SJSA1 (cell line): ENCODE measurements at places on chromosomes 7 and 10.

DNA sequence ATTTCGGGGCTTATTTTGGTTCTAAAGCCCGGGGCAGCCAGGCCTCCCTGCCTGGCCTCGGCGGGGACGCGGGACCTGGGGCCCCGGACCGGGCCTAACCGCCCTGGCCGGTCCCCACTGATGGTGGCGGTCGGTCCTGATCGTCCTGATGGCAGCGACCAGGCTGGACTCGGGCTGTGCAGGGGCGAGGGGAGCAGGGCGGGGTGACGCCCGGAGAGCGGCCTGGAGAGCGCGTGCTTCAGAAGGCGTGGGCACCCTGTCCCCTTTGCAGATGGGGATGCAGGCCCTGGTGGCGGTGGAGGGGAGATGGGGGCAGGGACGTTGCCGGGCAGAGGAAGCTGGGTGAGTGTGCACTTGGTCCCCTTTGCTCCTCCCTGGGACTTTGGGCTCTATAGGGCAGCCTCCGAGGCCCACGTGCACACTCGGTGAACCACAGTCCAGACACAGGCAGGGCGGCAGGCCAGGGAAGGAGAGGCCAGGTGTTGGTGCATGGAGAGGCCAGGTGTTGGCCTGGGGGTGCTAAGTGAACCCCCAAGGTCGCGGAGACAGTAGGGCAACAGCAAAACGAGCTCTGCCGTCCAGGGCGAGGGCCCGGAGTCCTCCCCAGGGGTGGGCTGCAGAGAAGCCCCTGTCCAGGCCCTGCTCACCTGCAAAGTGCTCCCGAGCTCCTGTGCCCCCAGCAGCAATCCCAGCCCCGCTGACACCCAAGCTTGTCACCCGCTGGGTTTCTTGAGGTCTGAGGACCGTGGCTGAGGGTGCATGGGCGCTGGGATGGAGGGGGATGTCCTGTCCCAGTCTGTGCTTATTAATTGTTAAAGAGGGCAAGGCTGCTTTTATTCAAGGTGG is 42.4 kb upstream of the FAM20C start:
- no peaks in the 10 kb centered on the region for H3K27me3 ChIP-seq
- H3K4me1 ChIP-seq, result peaks cover 6% of the 10 kb centered on the region
- peak overlapping the region; percentile 40 for H3K4me3 ChIP-seq
- no peak for DNase-seq
- H3K27ac ChIP-seq, result peak overlapping the region; percentile 40; the same call in 1 of the 2 replicates

GRCh38 chr10:99975106-99975829 is 34.5 kb downstream of the DNMBP start:
- no peak for DNase-seq
- H3K4me3 ChIP-seq, result no peak overlapping the region
- H3K27ac ChIP-seq, result no peak overlapping the region

- H3K27me3 ChIP-seq, result peaks cover 4% of the 10 kb centered on the region; the same call in 1 of the 2 replicates
- H3K27ac ChIP-seq, result no peak overlapping the region
- no peaks in the 10 kb centered on the region for H3K36me3 ChIP-seq
Observed at GRCh38 chr10:96377816-96378294, 19.1 kb upstream of the OPALIN start.

- H3K27ac ChIP-seq, result no peak overlapping the region; the same call in 1 of the 2 replicates
- H3K27me3 ChIP-seq, result no peaks in the 10 kb centered on the region
- peaks cover 10% of the 10 kb centered on the region for H3K4me1 ChIP-seq
Observed at GRCh38 chr10:31864834-31865518, 63.7 kb downstream of the ARHGAP12 start.

DNA sequence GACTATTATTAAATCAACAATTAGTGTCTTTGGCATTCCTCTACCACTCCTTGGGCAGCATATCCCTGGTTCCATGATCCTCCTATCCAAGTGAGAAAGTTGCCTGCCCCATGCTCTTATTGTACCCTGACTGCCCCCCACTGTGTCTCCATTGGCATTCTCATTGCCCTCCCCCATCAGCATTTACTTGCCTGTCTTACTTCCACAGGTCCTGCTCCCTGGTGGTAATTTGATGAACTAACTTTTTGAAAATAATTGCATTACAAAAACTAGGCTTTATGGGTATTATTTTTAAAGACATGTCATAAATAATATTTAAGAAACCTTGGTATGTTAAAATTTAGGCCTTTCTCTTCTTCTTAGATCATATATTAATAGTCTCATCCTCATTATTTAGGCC is 346.4 kb downstream of the PCLO start:
- no peak overlapping the region for H3K27ac ChIP-seq
- no peaks in the 10 kb centered on the region for H3K36me3 ChIP-seq
- H3K27me3 ChIP-seq, result no peaks in the 10 kb centered on the region
- H3K4me1 ChIP-seq, result no peaks in the 10 kb centered on the region
- no peak overlapping the region for H3K4me3 ChIP-seq

DNA sequence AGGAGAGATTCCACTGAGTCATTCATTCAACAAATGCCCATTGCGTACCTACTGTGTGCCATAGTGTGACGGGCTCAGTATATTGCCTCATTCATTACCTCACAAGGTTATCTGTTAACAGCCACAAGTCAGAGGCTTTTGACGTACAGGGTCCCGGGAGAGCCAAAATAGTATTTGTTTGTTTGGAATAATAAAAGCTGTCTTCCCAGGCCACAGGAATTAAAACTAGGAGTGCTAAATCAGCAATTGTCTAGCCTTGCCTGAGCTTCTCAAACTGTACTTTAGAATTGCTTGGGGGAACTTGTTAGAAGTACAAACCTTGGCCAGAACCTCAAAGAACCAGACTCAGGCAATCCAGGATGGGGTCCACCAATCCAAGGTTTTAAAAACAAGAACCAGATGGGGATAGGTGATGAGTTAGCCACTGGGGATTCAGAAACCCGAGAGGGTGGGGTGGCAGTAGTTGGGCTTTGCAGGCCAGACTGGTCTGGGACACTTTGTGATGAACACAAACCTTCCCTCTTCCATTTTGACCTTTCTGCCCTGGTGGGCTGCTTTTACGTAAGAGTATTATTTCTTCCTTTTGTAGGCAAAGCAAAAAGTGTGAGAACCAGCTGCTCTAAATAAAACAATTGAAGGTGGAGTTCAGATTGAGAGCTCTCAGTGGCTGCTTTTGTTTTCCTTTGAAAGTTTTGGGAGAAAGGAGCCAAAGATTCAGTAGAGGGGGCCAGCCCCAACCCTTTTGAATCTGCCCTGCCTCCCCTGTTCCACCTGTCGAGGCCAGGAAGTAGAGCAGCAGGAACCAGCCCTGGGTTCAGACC is 113.0 kb upstream of the ANLN start:
- no peak overlapping the region for H3K27ac ChIP-seq
- H3K4me1 ChIP-seq, result peaks cover 41% of the 10 kb centered on the region
- no peak overlapping the region for H3K4me3 ChIP-seq
- H3K27me3 ChIP-seq, result no peaks in the 10 kb centered on the region
- no peak for DNase-seq

- H3K27me3 ChIP-seq, result no peaks in the 10 kb centered on the region
- no peaks in the 10 kb centered on the region for H3K4me1 ChIP-seq
- no peak overlapping the region for H3K4me3 ChIP-seq
- H3K27ac ChIP-seq, result no peak overlapping the region
Observed at GRCh38 chr10:11093771-11094736, 76.4 kb downstream of the CELF2 start.

DNA sequence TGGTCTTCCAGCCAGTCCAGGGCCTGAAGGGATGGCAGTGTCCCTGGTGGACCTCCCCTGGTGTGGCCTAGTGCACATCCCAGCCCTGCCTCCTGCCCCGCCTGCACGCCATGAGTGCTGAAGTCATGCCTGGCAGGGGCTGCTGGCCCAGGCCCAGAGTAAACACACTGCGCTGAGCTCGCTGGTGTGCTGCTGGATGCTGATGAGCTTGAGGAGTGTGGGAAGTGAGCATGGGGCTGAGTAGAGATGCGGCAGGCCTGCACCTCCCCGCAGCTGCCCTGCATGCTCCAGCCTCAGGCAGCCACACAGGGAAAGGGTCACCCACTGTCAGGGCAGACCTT is 43.2 kb downstream of the HTRA1 start:
- H3K27ac ChIP-seq, result no peak overlapping the region
- peak; percentile 52 for DNase-seq
- H3K4me1 ChIP-seq, result peaks cover 6% of the 10 kb centered on the region

- no peak overlapping the region for H3K27ac ChIP-seq
- no peaks in the 10 kb centered on the region for H3K4me1 ChIP-seq
- no peak for DNase-seq
- H3K27me3 ChIP-seq, result no peaks in the 10 kb centered on the region
- H3K4me3 ChIP-seq, result no peak overlapping the region
- H3K36me3 ChIP-seq, result no peaks in the 10 kb centered on the region
Observed at GRCh38 chr7:89223900-89224395, 428.4 kb upstream of the TEX47 start.

DNA sequence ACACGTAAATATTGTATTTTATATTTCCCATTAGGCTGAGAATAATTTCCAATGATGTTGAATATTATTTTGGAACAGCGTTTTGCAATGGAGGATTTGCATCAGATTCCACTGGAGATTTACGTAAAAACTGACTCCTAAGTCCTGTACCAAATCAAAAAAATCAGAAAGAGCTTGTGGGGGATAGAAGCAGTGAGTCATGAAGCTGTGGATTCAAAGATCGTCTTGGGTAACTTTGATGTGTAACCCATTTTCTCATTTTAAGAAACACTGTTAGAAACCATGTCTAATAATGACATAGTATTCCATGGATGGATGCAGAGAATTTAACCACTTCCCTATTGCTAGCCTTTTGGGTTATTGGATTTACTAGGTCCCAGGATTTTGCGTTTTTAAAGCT is 158.6 kb downstream of the INHBA start:
- DNase-seq, result no peak
- H3K4me1 ChIP-seq, result no peaks in the 10 kb centered on the region
- H3K4me3 ChIP-seq, result no peak overlapping the region
- no peaks in the 10 kb centered on the region for H3K27me3 ChIP-seq
- H3K36me3 ChIP-seq, result no peaks in the 10 kb centered on the region

DNA sequence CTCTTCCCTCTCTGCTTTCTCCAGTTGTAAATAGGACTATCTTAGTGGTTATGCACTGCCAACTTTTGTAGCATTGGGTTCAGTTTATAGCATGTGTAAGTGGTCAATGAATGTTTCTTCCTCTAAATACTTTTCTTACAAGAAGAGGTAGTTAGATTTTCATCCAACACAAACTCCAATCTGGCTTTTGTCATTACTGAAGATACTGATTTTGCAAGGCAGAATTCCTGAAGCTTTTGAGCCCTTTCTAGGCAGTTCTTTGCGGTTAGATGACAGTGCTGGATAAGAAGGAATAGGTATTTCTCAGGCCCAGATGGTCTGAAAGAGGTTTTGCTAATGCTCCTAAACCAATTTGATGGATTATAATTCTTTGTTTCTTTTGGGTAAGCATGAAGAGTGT is 60.5 kb downstream of the BICC1 start:
- H3K4me1 ChIP-seq, result peaks cover 3% of the 10 kb centered on the region; the same call in 1 of the 2 replicates
- H3K27me3 ChIP-seq, result no peaks in the 10 kb centered on the region
- DNase-seq, result no peak
- H3K27ac ChIP-seq, result no peak overlapping the region

DNA sequence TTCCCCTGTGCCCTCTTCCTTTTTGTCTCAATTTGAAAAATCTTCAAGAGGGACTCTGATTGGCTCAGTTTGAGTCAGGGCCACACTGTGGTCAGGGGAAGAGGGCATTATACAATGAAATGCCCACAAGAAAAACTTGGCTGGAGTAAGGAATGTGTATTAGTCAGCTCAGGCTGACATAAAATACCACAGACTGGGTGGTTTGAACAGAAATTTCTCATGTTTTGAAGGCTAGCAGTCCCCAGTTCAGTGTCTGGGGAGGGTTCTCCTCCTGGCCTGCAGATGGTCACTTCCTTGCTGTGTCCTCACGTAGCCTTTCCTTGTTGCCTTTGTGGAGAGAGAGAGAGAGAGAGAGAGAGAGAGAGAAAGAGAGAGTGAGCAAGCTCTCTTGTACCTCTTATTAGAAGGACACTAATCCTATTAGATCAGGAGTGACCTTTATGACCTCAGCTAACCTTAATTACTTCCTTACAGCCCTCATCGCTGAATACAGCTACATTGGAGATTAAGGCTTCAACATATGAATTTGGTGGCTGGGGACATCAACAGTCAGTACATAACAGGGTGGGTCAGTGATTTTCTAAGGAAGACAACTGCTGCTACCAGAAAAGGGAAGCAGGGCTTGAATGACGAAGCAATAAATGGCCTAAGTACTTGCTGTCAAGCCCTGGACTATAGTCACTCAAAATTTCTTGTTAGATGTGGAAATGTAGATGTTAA is 25.8 kb upstream of the FAM13C start:
- no peaks in the 10 kb centered on the region for H3K27me3 ChIP-seq
- peak; percentile 93 for DNase-seq
- no peak overlapping the region for H3K4me3 ChIP-seq
- no peaks in the 10 kb centered on the region for H3K36me3 ChIP-seq
- peaks cover 19% of the 10 kb centered on the region for H3K4me1 ChIP-seq

DNA sequence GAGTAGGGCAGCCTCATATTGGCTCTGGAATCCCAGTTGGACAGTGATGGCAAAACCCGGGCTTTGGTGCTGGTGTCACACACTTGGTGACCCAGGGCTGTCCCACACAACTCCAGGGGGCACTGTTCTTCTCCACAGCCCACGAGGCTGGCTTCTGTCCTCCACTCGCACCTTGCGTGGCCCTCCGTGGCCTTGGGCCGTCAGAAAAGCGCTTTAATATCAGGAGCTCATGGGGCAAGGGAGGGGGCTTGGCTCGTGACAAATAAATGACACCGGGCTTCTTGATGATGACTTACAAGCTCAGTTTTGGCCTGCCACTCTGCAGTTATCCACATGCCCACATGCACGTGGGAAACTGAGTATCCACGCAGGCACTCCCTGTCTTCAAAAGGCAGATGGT is 8.1 kb downstream of the DOCK1 start:
- peaks cover 9% of the 10 kb centered on the region for H3K36me3 ChIP-seq
- no peak for DNase-seq
- no peak overlapping the region for H3K27ac ChIP-seq

DNA sequence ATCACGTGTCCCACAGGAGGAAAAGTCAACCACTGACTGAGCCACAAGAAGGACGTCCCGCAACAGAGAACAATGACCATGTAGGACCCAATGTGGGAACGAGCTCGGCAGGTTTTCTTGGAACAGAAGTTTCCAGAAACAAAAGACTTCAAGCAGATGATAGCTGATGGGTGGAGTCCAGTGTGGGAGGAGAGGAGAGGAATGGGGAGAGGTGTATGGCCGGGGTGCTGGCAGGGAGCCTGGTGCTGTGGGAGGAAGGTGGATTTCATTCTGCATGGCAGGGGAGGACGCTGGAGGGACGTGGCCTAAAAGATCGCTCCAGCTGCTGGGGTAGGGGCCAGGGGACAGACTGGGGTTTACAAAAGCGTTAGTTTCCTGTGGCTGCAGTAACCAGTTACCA is 48.5 kb upstream of the LMTK2 start:
- H3K36me3 ChIP-seq, result no peaks in the 10 kb centered on the region
- H3K4me3 ChIP-seq, result no peak overlapping the region
- H3K4me1 ChIP-seq, result no peaks in the 10 kb centered on the region
- no peak overlapping the region for H3K27ac ChIP-seq

DNA sequence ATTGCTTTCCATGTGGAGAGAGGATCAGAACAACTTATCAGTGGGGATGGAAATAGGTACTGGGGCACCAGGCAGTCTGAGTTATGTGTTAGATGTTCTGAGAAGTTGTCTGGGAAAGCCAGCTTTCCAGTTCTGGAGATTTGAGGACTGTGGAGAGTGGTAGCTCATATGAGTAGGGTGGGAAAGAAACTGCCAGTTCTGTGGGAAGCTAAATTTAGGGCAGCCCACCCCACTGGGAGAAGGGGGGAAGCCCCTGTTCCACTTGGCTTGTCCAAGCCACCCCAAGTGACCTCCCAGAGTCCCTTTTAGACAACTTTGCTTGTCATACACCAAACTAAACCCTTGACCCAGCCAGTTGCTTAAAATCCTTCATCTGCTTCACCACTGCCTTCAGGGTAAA is 189.5 kb downstream of the REEP3 start:
- H3K36me3 ChIP-seq, result no peaks in the 10 kb centered on the region
- DNase-seq, result no peak
- H3K27ac ChIP-seq, result no peak overlapping the region
